ENCODE measurements at places on chromosomes 5 and 9.

- DNase-seq, result no peak
These were observed 76.9 kb downstream of the CDH6 start for GRCh38 chr5:31270396-31270795.

DNA sequence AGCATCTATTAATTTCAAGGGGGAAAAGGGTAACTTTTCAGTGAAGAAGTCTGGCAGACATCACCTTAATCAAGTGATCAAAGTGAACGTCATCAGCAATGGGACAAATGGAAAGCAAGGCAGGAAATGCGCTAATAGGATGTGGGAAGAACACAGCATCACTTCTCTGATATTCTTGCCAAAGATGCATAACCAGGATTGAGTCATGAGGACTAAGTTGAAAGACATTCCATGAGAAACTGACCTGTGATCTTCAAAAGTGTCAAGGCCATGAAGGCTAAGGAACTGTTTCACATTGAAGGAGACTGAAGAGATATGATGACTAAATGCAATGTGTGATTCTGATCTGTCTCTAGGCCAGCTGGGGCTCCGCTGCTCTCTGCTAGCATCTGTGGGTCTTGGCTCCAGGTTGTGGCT is 92.9 kb downstream of the NDFIP1 start:
- no peak for DNase-seq

- no peak for DNase-seq
These were observed 336.7 kb downstream of the AGTPBP1 start for GRCh38 chr9:85404911-85405565.

DNA sequence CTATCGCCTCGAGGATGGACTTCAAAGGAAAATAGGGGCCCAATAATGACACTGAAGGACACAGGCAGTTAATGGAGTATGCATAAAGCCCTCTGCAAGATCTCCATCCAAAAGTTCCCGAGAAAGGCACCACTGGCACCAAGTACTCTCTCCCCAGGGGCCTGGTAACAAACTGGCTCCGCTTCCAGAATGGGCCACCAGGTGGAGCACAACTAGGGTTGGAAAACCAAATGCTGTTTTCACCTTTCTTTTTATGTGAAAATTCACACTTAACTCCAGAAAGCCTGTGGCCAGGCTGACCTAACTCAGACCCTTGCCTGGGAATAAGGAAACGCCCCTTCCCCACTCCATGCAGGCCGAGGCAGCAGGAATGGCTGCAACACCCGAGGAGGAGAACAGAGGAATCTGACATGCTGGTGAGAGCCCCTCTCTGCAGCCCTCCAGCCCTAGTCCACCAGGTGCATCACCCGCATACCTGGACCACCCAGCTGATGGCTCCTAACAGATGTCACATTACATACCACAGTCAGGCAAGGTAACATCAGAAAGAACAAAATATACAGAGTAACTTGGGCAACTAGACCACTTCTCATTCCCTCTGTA is 42.8 kb downstream of the CAMSAP1 start:
- peak; percentile 80 for DNase-seq

GRCh38 chr9:21968331-21969010 is 25.7 kb downstream of the CDKN2A start:
- DNase-seq, result no peak

DNA sequence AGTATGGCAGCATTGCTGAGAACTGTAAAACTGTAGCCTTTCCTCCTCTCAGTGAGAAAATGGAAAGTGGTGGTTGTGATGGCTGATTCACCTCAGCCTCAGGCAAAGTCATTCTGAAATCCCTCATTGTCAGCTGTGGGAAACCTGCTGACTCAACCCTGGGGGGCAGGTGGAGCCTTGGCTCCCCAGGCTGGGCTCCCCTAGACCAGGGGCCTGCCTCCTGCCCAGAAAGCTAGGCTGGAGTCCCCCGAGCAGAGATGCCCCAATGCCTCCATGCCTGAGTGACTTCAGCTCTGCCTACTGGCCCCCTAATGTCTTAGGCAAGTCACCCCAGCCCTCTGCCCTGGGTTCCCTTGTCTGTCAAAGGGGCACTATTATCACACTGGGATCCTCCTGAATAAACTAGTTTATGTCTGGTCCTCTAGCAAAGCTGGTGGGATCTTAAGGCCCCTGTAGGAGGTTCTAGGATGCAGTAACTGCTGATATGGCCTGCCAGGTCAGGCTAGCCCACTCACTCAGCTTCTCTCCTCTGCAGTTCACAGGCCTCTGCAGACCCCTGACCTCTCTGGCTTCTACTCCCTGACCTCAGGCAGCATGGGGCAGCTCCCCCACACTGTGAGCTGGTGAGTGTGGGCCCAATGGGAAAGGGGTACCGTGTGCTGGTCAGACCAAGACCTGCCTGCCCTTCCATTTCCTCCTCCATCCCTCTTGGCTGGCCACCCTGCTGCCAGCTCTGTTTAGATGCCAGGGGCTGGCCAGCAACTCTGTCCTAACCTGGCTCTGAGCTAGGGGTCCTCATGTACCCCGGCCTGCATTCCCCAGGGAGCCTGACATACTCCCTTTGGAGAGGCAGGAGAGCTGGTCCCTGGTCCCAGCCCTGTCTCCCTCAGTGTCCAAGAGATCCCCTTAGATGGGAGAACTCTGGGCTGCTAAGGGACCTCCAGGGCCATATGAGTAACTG is 24.2 kb downstream of the TCF7 start:
- peak; percentile 49 for DNase-seq

DNA sequence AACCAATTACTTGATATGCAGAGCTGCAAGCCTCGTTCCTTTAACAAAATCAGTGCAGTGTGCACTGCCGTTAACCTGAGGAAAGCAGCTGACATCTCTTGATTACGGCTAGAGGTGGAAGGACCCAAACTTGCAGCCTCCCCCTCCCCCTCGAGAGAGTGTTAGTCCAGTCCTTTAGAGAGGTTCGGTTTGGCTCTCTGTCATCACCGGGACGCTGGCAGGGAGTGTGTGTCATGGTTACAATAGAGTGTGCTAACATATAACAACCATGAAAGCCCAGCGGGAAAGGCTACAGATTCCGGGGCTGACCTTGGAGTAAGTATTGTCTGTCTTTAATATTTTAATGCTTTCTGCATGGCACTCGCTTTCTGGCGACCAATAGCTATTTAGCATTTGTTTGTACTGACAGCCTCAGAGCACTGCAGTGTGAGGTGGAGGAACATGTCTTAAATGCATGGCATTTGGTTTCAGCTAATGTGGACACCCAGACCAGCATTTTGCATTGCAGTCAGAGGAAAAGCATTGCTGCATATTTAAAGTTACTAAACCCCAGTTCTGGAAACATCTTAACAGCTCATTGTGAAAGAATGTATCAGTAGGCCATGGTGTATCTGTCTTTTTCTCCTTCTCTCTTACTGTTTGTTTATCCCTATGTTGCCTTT is 237.5 kb downstream of the CD180 start:
- DNase-seq, result no peak

All from activated T-cell treated with anti-CD3 and anti-CD28 coated beads, Interleukin-2, amount 50 U/mL, for 4 hours (primary cell).